ENCODE measurements at places on chromosomes 13 and 19.

GRCh38 chr19:16441661-16442162, 30.1 kb downstream of the EPS15L1 start:
- no peak for DNase-seq

GRCh38 chr13:93029536-93029935, 197.1 kb upstream of the GPC6 start:
- no peak for DNase-seq

DNA sequence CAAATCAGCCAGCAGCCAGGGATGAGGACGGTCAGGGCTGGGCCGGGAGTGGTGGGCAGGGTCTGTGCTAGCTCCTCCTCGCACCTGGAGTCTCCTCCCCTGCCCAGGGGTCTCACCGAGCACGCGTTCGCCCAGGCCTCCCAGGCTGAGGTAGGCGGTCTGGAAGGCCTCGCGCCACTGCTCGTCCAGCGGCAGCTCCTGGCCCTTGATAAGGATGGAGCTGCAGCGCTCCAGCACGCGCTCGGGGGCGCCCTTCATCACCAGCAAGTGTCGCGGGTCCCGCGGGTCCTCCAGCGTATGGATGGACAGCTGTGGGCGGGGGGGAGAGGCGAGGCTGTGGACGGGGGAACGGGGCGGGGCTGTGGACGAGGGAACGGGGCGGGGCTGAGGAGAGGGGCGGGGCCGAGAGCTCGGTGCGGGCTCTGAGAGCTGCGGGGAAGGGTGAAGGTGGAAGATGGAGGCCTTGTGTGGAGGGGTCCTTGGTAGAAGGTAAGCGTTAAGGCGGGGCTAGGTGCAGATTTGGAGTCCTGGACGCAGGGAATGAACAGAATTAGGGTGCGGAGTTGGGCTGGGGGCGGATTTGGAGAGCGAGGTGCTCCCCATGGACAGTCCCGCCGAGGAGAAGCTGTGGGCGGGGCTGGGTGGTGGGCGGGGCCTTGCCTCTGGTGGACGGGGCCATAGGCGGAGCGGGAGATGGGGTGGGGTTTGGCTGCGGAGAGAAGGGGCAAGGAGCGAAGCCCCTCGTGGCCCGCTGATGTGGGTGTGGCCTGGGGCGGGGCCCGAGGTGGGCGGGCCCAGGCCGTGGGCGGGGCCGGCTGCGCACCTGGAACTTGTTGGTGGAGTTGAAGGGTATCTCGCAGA, 5.7 kb downstream of the ATP4A start:
- DNase-seq, result peak; percentile 46

DNA sequence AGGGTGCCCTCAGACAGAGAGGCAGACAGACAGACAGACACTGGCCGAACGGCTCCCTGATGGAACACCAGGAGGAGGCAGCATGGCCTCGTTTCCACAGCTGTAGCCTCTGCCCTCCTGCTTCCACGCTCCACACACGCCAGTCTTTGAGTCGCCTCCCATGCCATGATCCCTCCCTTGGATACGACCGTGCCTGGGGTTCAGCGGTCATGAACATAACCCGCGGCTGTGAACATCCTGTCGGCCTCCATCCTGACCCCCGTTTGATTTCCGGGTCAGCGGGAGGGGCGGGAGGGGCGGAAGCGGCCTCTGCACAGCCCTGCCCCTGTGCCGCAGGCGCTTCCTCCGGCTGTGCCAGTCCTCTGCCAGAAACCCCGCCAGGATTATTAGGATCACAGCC, 23.4 kb downstream of the GP6 start:
- DNase-seq, result no peak

- no peak for DNase-seq
Observed at GRCh38 chr19:12872255-12872654, 9.0 kb downstream of the DNASE2 start.

DNA sequence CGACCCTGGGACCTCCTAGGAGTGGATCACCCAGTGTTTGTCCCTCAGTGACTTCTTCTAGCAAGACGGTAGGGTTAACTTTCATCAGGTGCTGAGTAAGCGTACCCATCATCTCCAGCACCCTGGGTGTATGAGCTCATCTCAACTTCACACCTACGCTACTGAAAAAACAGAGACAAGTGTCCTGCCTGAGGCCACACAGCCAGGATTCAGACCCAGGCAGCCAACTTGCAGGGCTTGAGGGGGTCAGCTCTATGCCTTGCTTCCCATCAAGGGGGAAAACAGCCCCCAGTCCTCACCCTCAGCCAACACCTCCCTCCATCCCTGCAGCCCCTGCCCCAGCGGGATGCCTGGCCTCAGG, 4.6 kb downstream of the TLE2 start:
- no peak for DNase-seq

DNA sequence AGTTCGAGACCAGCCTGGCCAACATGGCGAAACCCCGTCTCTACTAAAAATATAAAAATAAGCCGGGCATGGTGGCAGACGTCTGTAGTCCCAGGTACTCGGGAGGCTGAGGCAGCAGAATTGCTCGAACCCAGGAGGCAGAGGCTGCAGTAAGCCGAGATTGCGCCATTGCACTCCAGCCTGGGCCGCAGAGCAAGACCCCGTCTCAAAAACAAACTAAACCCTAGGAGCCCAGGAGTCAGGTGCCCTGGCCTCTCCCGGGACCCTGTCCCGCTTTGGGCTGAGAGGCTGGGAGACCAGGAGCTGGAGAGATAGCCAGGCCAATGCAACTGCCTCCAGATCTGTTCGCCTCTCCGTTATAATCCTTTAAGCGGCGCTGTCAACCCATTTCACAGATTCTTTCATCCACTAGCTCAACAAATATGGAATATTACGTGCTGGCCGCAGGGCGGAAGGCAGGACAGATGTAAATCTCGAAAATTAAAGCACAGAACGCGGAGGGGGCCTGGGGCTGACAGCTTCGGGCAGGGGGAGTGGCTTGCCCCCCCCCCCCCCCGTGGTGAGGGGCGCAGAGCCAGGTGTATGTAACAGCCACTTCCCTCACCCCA, 5.3 kb upstream of the MYBPC2 start:
- no peak for DNase-seq

DNA sequence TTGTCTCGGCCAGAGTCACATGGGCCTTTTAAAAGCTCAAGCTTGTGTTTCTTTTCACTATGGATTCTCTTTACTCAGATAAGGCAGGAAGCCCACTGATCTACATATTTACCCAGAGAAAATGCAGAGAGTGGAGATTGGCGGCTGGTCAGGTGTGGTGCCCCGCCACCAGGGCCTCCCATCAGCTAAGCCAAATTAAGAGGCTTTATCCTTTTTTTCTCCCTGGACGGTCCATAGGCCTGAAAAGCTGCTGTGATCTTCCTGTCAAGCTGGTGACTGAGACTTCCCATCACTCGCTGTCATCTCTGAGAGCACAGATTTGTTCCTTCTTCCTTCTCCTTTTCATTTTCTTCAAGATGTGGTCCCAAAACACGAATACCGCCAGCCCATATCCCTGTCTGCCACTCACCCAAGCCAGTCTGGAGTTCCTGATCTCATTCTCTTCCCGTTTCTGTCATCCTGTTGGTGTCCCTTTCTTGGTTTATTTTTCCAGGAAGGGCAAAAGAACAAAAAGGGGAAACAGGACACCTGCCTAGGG, 1.9 kb downstream of the SAFB start:
- no peak for DNase-seq

- DNase-seq, result no peak
Observed at GRCh38 chr19:10554760-10555609, 10.8 kb downstream of the KRI1 start.

- DNase-seq, result no peak
Observed at GRCh38 chr19:54203151-54203611, 2.5 kb downstream of the RPS9 start.

DNA sequence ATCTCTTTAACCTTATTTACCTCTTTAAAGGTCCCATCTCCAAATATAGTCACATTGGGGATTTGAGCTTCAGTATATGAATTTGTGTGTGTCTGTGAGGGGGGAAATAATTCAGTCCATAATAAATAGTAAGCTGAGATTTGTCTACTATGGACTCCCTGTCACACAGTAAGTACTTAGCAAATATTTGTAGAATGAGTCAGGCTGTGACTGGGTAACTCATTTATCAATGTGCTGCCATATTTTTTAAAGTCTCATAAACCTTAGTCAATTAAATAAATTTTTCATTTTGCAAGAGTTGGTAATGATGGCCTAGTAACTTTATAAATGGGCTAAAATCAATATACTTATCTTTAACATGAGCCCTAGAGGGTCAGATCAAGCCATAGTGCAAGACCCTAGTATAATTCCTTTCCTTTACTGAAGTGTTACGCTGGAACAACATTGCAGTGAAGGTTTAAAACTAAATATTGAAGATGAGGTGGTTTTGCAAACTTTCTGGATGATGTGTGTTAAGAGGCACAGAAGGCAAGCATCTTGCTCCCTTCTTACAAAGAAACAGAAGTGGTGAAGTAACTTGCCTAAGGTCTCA, 305.1 kb downstream of the KCNRG start:
- DNase-seq, result no peak

DNA sequence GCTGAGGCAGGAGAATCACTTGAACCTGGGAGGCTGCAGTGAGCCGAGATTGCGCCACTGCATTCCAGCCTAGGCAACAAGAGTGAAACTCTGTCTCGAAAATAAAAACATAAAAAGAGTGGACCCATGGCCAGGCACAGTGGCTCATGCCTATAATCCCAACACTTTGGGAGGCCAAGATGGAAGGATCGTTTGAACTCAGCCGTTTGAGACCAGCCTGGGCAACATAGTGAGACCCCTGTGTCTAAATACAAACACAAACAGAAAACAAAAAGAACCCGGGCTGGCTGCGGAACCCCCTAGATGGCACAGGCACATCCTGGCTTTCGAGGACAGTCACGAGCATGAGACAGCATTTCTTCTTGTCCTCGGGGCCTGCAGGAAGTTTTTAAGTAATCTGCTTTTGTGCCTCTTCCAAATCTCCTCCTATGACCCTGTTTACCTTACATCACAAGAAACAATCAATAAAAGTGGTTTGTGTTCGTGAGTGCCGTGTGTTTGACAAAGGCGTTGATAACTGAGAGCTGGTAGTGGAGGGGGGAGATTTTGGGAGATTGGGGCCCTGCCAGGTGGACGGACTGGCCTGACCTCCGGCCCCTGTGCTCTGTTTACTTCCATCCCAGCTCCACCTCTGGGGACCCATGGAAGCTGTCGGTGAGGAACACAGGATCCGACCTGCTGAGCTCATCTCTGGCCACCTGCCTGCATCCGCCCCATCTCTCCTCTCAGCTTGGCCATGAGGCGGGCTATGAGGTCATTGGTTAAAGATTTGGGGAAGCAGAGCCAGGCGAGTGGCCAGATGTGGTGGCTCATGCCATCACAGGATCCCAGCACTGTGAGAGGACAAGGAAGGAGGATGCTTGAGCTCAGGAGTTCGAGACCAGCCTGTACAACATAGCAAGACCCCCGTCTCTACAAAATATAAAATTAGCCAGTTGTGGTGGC, 5.9 kb upstream of the GDF15 start:
- DNase-seq, result no peak

GRCh38 chr13:113732176-113732960, 26.7 kb upstream of the TMEM255B start:
- DNase-seq, result no peak

DNA sequence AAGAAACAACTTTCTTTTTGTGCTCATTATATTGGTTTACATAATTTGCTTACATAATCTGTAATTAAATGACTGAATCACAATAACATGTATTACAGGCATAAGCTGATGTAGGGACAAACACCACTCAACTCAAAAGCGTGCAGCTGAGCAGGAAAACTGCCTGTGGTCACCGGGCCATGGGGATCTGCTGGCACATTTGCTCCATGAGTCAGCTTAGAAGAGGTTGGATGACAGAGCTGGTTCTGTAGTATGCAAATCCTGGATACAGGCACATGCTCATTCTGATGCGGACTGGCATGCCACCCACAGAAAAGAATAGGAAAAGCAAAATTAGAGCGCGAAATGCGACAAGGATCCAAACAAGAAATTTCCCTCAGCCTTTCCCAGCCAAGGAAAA, 128.6 kb downstream of the USP12 start:
- DNase-seq, result peak; percentile 77

GRCh38 chr13:70080012-70080411, 27.6 kb upstream of the ATXN8OS start:
- DNase-seq, result no peak

GRCh38 chr13:22944378-22944777, 236.4 kb upstream of the SGCG start:
- DNase-seq, result no peak

DNA sequence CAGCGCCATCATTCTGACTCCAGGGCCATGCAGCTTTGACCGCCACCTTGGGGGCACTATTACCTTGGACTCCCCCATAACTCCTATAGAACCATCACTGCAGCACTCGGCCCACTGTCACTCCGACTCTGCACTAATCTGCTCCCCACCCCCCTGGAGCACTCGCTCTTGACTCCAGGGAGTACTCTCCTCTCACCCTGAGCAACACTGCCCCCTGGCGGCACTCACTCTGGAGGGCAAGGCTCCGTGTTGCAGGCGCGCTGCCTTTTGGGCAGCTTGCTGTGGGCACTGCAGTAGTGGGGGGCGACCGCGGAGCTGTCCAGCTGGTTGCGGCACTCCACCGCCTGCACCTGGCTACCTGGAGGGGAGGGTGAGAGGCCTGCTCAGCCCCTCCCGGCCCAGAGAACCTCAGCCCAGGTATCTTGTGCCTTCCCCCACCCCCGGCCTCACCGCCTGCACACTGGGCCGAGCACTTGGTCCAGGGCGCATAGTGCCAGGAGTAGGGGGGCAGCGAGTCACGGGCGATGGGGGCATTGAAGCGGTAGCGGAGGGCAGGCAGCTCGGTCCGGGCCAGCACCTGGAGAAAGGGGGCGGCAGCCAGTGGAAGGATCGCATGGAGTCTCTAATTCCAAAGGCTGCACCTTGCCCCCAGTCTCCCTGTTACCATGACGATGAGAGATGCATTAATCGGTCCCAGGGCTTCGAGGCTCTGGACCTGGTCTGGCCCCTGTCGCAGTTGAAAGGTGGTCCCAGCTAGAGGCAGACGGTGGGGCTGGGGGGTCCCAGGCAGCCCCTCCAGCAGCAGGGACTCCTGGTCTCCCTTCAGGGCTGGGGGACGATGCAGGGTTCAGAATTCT, 8.9 kb upstream of the MYO1F start:
- DNase-seq, result peak; percentile 34

GRCh38 chr19:45346449-45346848, 5.9 kb downstream of the KLC3 start:
- DNase-seq, result no peak

DNA sequence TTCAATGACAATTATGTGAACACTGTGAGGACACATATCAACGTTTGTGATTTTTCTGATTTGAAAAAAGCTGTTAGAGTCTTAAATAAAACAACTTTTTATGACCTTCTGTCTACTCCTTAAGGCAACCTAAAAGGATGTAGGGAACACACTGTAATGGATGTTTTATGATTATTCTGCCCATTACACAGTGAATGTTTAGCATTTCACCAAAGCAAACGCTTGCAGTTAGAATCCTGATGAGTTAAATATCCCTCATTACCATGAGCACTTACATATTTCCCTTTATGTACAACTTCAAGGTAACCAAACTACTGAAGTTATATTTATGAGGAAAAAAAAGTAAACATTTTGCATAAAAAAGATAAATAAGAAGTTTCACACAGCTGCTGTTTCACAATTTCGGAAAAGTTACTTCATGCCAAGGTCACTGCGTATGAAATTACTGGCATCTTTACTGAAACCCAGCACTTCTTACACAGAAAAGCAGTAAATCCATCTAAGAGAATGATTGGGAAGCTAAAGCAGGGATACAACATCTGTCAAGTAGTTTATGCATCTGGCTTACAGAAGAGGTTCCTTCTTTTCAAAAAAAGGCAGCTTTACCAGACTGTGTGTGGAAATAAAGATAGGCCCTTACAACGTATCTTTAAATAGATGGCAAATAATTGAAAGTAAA, 733.7 kb upstream of the ATXN8OS start:
- DNase-seq, result no peak

- DNase-seq, result no peak
Observed at GRCh38 chr19:6717036-6717435, 3.4 kb downstream of the C3 start.

- DNase-seq, result no peak
Observed at GRCh38 chr19:33524024-33524664, 2.6 kb upstream of the PEPD start.
